Stimulated activated CD8-positive, alpha-beta memory T cell treated with anti-CD3 and anti-CD28 coated beads, Interleukin-2, amount 100 ng/mL, for 1 hour (primary cell): ENCODE measurements at places on chromosomes 2 and 18.

DNA sequence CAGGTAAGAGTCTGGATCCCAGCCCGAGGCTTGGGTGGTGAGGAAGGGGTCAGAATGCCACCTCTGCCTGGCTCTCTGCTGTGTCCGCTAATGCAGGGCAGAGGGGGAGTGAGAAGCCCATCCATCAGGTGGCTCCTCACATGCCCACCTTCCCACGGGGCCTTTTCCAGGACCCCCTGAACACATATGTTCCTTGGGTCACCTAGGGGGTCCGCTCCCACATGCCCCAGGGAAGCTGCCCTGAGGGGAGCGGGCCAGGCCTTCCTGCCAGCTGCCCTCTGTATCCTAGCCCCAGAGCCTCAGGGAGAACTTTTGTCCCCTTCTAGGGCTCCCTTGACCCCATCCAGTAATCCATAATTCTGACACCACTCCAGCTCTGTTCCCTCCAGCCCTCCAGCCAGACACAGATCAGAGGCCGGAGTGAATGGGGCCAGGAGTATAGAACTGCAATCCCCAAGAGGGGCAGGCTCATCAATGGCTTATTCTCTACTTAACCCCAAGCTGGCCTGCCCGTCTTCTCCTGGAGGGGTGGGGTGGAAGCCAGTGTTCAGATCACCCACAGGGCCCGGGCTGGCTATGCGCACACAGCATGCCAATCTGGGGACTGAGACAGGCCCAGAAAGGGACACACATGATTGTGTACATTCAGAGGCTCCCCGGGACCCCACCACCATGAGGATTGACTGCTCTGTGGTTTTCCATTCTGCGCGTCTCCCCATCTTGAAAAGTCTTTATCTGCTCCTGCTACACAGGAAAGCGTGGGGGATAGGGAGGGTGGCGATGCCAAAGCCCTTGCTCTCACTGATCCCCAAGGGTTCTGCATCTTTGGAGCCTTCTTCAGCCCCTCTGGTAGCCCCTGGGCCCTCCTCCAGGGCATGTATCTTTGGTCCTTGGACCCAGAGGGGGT lies 1.1 kb downstream of the EMILIN1 start:
- no peak for DNase-seq

DNA sequence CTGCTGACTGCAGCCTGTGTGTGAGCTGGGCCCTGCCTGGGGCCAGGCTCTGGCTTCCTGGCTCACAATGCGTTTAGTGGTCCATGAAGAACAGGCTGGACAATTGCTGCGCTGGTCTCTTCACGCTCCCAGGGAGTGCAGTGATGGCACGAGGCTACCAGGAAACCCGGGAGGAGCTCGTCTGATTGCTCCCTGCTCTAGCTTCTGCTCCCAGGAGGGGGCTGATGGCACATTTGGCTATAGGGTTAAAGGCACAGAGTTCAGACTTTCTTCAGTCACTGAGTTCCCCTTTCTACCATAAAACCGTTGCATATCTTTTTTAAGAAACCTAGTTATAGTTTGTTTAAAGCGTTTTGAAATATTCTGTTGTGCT lies 60.1 kb downstream of the KCNF1 start:
- DNase-seq = no peak

DNA sequence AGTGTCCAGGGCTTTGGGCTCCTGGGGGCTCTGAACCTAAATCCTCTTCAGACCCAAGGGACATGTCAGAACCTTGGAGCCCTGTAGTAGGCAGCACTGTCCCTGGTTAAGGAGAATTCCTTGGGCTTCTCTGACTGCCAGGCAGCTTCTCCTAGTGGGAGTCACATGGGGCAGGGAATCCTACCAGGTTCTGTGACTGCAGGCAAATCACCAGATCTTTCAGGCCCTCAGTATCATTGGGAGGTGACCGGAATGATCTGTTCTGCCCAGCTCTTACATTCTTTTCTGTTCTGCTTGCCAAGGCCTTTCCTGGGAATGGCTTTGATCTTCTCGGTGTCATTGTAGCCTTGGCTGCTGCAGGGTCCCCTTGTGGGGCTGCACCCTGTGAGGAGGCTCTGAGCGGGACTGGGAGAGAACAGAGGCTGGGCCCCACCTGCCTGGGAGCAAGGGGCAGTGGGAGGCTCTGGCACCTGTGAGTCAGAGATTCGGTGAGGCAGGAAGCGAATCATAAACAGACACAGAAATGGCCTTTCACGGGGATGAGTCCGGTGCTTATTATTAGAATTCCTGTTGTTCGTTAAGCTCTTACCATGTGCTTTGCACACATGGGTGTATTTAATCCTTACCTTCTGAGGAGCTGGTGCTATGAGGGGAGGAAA lies 14.1 kb downstream of the CEP68 start:
- no peak for DNase-seq

DNA sequence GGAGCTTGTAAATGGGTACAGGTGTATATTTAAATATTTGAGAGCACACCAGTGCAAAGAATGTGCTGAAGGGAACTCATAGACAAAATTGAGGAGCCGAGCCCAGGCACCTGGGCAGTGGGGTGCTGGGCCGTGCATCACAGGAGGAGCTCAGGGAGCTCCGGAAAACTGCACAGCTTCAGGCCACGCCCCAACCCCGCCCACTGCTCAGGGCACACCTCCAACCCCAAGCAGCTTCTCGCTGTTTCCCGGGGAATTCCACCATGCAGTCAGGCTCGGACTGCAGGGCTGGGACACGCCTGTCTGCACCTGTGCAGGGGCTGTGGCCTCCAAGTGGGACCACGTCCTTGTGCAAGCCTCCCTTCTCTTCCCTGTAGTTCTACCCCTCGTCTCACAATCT lies 243.0 kb downstream of the HDAC4 start:
- DNase-seq = no peak

DNA sequence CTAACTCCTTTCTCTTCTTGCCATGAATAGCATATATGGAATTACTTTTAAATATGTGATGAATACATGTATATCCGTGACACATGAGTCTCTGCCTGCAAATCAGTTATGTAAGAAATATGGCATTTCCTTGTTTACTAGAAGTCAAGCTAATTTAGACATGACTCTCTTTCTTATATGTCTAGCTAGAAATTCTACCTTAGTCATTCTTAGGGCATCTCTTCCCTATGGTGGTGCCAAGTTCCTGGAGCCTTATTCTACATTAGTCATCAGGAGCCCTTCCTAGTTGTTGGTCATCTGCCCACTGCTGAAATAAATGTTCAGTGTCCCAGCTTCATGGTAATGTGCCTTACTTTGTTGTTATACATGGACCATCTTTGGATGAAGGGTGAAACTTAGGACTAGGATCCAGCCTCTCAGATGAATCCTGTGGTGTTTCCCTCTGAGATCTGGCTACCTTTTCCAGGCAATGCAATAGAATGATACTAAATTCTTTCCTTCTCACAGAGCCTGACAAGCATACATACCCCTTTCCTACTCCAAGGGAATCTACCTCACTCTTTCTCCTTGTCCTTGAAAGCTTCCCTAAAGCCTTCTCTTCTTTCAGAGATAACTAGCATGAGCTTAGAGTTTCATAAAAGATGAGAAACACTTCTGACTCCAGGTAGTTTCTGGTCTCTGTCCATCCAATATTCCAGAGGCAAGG lies 415.3 kb upstream of the VWC2L start:
- DNase-seq = no peak

- no peak for DNase-seq
These were observed 33.7 kb downstream of the KLF7 start for GRCh38 chr2:207132019-207132418.

DNA sequence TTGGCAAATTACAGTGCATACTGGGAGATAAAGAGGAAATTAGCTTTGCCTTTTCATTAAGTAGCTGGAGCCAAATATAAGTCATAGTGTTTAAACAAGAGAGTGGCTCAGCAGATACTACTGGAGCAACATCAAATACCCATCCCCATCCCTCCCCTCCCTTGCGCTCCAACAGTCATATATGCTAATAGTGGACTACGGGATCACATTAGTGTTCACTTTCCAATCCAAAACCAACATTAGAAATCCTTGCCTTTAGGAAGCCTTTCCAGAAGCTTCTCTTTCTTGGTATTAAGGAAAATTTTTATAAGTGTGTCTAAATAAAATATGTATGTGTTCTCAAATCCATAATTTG lies 1669.3 kb downstream of the SUCLG1 start:
- no peak for DNase-seq

- no peak for DNase-seq
These were observed 403.3 kb downstream of the METTL4 start for GRCh38 chr18:2168022-2168421.

GRCh38 chr18:32337821-32338220 lies 132.9 kb downstream of the GAREM1 start:
- no peak for DNase-seq

- no peak for DNase-seq
These were observed 81.2 kb downstream of the ARL4C start for GRCh38 chr2:234415706-234416105.
